ENCODE measurements at places on chromosomes 11 and 22.

DNA sequence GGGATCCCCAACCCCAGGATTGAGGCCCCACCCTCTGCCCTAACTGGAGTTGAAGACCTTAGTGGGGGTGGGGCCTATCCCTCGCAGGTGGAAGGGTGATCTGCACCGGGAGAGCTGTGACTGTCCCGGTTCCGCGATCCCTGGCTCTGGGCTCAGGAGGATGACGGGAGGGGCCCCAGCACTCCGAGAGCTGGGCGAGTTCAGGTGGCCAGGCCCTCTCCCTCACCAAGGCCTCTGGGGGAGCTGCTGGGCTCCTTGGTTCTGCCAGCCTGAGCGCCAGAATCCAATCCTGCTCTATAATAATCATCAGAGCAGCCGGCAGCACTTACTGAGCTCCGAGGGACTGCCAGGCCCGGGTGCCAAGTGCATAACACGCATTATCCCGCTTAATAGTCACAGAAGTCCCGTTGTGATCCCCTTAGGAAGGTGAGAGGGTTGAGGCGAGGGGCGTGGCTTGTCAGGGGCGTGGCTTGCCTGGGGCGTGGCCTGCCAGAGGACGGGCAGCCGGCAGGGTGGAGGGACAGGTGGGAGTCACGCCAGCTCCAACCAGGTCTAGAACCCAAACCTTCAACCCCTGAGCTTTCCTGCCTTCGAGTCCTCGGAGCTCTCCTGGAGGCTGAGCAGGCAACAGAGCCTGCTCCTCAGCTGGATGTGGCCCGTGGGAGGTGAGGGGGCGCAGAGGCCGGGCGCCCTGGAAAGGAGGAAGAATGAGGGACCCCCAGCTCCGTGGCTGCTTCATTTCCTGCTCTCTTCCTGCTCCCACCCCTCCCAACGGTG is 7.3 kb upstream of the SYT7 start:
- no peak for DNase-seq

DNA sequence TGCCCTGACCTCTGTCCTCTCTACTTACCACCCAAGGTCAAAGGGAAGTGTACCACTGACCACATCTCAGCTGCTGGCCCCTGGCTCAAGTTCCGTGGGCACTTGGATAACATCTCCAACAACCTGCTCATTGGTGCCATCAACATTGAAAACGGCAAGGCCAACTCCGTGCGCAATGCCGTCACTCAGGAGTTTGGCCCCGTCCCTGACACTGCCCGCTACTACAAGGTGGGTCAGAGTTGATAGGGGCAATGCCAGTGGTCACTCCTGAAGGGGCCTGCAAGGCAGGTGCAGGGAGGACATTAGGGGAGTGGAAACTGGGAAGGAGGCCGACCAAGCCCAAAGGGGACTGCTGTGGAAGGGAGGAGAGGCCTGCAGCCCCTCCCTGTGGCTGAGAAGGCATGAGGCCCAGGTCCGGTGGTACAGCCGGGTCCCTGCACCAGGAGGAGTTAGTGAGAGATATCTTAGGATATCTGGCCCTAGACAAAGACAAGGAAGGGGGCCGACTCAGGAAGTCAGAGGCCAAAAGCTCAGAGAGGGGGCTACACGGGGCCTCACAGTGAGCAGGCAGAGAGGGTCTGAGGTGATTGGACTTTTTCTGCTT is 17.9 kb downstream of the POLR3H start:
- no peak for DNase-seq

- no peak for DNase-seq
These were observed 67.3 kb downstream of the AMBRA1 start for GRCh38 chr11:46526216-46527215.

- DNase-seq: no peak
These were observed at the start of gene SEPTIN5 for GRCh38 chr22:19714312-19715187. SEPTIN5 (plus strand) TSS chr22:19714503; CDS start chr22:19714589, 86 bp downstream.

DNA sequence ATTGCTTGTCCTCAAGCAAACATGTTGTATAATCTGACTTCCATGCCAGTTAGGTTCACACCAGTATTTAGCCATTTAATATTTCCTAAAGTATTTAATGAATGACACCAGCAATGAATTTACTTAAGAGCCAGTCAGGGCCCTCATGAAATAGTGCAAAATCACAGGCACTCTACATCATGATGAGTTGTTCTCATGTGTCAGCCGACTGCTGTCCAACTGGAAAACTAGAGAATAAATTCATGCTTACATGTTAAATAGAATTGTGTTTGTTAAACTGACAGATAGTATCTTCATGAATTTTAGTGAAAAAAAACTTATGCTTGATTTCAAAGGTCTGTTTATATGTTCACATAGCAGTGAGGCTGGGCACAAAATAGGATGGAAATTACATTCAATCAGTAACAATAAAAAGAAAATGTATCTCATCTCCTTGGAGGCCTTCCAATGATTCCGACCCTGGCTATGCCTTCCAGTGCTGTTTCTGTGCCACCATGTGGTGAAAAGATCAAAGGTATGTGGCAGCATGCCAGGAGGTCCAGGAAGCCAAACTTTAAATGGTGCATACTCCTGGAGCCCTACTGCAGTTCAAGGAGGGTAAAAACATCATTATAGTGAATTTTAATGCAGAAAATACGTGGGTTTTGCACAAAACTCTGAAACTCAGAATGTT is 45.2 kb downstream of the CTSC start:
- DNase-seq: no peak

DNA sequence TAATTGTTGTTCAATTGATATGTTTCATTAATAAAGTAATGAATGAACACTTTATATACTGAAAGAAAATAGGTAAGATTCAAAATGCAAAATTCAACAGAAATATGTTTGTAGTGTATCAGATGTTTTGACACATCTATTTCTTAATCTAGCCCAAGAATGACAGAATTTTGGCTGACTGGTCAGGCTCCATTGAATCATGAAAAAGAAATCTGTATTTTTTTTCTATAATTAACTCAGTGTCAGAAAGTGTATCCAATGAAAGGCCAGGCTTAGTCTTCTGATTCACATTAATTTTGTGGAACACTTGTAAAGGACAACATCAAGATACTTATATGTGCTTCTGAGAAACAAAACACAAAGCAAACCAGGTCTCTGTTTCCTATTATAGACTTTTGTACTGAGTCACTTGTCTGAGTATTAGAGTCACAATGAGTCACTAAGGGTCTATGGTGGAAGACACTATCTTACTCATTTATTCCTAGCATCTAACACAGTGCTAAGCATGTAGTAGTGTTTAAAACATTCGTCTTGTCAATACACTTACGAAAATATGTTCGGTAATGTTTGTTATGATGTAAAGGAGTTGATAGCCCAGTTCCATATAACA is 297.7 kb upstream of the CCDC90B start:
- DNase-seq: no peak

- no peak for DNase-seq
These were observed 120.0 kb downstream of the KCNQ1 start for GRCh38 chr11:2564588-2565425.

- no peak for DNase-seq
These were observed 16.8 kb upstream of the ACCSL start for GRCh38 chr11:44030996-44031395.

GRCh38 chr11:78379039-78379670 is 38.5 kb downstream of the GAB2 start:
- DNase-seq: no peak

GRCh38 chr11:98137437-98137836 is 883.3 kb upstream of the CNTN5 start:
- no peak for DNase-seq

GRCh38 chr11:2741377-2742131 is 41.8 kb upstream of the KCNQ1OT1 start:
- no peak for DNase-seq

- no peak for DNase-seq
These were observed 109.4 kb upstream of the OR4B1 start for GRCh38 chr11:48107188-48107704.

DNA sequence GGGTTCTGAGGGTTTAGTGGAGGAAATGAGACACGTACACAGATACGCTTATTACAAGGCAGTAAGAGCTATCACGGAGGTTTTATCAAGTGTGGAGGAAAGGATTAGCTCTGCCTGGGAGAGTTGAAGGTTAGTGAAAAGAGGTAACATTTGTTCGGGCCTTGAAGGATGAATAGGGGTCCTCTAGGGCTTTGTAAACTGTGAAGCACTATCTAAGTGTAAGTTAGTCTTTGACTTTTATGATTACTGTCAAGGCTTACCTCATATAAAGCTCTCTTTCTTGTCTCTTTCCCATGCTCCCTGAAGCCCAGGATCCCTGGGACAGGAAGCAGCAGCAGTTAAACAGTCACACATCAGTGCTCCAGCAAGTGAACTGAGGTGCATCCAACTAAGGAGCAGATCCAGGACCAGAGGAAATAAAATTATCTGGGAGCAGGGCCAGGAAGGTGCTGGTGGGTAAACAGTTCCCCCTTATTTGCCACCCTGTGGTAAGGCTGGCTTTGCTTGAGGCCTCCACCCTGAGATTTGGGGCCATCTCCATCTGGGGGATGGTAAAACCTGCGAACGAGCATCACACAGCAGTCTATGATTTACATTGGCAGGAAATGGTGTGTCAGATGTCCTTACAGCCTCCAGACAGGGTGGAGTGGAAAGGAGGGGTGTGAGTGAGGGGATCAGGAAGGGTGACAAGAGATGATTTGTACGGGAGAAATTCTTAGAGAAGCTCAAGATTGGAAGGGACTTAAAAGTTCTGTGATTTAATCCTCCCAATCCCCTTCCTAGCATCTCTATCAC is 27.2 kb downstream of the GVQW3 start:
- no peak for DNase-seq

DNA sequence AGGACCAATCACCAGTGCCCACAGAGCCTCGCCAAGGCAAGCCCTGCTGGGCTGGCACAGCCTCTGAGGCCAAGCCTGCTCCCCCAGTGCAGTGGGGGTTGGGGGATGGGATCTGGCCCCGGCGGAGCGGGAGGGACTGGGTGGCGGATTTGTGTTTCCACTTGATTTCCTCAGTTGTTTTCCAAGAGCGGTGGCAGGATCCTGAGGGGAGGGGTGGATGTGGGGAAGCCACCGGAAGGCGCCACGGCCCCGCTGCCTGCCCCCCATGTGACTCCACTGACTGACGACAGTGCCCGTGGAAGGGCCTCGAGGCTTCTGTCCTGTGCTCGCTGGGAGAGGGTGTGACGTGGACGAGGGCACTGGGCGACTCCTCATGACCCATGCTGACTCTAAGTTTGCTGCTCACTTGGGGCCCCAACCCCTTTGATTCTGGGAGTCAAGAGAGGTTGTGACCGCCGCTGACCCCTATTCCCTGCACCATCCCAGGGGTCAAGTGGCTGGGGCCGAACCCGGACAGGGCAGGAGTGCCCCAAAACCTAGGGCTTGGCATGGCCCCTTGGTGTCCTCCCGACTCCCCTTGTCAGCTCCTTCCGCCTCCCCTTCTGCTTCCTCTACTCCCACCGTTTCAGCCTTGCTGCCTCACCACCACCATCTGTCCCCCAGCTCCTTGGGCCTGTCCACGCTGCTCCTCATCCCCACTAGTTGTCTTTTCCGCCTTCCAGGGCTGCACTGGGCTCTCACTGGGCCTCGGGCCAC is 23.5 kb upstream of the PICK1 start:
- DNase-seq: no peak

DNA sequence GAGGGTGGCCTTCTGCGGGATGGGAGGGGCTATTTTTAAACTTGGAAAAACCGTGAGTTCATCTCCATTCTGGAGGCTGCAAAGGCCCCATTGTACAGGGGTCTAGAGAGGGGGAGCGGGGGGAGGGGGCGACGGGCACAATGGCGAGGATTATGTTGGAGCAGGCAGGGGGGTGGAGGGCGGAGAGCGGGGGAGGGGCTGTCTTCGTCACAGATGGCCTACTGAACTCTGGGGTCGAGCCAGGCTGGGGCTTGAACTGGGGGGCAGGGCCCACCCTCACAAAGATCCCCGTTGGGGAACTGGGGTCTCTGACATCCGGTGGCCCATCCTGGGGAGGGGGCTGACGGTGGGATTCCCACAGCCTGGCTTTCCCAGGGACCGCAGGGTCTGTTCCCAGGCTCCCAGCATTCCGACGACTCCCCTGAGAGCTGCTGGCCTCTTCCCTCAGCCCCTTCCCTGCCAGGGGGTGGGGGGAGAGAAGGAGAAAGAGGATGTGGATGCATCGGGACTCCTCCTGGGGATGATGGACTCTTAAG is 3.4 kb upstream of the MCAM start:
- DNase-seq: no peak

- DNase-seq: no peak
These were observed 8.3 kb downstream of the DTX4 start for GRCh38 chr11:59180168-59180776.

DNA sequence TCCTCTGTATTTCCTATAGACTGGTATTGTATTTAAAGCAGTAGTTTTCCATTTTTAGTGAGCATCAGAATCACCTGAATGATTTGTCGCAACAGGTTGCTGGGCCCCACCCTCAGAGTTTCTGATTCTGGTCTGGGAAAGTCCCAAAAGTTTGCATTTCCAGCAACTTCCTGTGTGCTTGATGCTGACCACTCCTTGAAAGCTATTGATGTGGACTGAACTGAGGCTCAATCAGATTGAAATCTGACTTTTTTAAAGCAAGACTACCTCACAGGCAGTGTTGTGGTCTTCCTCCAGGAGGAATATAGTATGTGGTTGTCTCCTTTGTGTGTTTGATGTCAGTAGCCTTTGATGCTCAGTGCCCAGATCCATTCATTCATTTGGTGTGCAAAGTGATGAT is 17.2 kb upstream of the MPZL2 start:
- no peak for DNase-seq

DNA sequence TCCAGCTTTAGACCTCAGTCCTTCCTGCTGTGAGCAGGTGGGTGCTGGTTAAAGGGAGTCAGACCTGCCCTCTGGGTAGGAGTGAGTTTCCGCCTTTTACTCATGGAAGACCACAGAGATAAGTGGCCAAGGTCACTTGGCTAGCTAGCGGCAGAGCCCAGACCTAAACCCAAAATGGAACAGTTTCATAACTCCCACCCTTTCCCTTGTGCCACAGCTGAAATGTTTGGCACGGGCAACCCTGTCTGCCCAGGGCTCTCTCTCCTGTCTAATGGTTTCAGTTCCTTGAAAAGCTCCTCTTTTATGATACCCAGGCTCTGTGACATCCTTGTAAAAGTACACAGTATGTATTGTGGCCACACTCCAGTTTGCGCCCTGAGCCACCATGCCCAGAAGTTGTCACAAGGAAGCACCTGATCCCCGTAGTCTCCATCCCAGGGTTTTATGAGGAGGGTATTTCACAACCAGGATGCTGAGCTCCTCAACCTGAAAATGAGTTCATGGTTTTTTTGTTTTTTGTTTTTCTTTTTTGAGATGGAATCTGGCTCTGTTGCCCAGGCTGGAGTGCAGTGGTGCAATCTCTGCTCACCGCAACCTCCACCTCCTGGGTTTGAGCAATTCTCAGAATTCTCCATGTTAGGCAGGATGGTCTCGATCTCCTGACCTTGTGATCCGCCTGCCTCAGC is 5.1 kb downstream of the MB start:
- DNase-seq: no peak

GRCh38 chr11:57979532-57980079 is 44.1 kb upstream of the OR9Q1 start:
- DNase-seq: no peak

DNA sequence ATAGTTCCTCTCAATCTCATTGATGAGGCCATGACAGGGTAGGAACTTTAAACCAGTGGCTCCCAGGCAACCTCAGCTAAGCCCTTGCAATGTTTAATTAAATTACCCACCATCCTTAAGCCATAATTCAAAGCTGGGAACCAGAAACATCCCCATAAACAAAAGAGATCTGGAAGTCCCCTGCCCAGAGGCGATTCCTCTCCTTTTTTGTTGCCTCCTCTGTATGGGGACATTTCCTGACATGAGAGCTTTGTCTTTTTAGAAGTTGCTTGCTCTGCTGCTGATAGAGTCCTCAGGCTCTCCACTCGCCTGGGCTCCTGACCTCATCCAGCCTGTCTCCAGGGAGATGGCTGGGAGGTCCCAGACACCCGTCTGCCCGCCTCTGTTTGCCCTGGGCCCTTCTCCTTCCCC is 3.2 kb downstream of the DTX4 start:
- no peak for DNase-seq
